Epithelial cell of esophagus (primary cell): ENCODE measurements at places on chromosomes 4 and X.

DNA sequence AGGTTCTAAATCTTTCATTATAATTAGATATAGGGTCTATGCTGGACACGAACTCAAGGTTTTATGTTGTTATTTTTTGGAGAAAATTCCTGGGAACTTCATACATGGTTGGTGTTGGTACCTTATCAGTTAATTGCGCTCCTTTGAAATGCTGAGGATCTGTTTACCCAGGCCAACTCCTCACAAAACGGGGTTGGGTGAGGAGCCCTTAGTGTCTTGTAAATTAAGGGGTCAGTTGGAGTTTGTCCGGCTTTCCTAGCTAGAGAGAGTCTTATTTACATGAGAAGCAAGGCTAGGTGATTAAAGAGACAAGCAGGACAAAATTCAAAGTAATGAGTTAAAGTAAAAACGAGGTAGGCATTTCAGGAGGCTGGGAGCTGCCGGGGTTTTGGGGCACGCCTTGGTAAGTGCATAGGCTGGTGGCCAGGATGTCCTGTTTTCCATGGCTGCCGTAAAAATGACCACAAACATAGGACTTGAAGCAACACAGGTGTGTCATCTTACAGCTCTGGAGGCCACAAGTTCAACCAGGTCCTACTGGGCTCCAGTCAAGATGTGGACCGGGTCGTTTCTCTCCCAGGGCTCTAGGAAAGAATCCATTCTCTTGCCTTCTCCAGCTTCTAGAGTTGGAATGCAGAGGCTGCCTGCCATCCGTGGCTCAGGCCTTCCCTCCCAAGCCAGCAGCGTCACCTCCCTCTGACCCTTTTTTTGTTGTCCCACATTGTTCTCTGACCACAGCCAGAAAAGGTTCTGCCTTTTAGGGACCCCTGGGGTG, 19.8 kb downstream of the PSAPL1 start:
- no peak for DNase-seq

DNA sequence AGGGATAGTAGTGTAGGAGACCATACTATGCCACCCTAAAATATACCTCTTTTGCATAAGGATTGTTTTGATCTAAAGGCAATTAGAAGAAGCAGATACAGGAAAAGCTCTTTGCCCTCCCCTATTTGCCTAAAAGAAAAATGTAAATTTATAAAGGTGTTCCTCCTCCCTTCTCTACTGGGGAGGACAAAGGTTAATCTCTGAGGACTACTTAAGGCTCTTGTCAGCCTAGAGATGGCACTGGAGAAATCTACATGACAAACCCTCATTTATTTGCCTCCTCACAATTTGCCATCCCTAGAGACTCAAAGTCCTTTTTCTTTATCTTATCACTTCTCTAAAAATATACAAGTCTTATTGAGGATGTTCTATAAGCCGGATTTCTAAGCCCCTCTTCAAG, 1021.8 kb downstream of the STPG2 start:
- no peak for DNase-seq

GRCh38 chr4:1209821-1210220, 37.4 kb upstream of the SPON2 start:
- DNase-seq = no peak

GRCh38 chr4:40193016-40193571, 3.7 kb upstream of the RHOH start:
- no peak for DNase-seq

DNA sequence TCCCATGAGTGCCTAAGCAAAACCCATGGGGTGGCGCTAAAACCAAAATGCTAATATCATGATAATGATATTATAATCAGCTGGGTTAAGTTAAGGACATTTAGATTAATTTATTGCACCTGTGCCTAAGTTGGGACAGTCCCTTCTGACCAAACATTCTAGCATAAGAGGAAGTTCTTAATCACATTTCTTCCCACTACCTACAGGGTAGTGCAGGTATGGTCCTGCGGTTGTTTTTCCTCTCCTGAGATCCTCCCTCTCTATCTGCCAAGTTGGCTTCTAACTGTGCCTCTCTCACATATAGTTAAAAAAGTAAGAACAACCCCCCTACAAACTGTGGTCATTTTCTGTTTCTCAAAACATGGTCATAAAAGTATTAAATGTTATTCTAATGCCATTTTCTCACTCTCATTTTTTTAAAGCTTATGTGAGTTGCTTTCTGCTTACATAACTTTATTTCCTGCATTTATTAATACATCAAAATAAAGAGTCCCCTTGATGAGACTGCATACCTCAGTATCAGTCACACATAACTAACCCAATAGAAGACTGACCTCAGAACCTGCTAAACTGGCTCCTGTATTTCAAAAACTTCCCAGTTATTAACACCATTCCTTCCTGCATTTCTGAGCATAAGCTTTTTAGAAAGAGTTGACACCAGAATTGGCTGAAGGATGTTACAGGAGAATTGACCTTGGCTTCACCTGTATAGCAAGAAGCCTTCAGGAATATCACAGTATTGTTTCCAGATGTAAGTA, 1332.5 kb downstream of the FSTL5 start:
- peak; percentile 77 for DNase-seq

DNA sequence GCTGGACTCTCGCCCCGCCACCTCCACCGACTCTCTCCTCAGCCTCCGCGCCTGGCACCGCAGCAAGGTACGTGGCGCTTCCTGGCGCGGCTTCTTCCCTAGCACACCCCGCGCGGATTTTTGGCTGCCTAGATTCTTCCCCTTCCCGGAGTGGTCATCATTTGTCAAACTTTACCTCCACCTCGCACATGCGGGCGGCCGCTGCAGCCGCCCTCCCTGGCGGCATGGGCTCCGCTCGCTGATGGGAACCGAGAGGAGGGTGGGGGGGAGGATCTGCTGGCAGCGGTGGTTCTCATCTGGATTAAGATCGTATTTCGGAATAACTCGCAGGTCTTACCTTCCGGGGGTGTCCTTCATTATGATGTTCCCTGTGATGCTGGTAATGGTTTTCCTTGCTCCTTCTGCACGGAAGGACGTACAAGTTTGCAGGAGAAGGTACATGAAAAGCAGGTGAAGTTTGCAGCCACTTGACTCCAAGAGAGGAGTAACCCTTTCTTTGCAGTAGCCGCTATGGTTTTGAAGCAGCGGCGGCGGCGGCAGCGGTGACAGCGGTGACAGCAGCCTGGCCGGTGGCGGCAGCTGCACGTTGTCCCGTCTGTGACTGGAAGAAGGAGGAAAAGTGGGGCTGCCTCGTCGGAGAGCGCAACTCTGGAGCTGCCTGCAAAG, 2183.9 kb upstream of the TENM3 start:
- no peak for DNase-seq

GRCh38 chr4:52959541-52959940, 97.4 kb downstream of the RASL11B start:
- DNase-seq = no peak
